ENCODE measurements at places on chromosomes 7 and 10.

DNA sequence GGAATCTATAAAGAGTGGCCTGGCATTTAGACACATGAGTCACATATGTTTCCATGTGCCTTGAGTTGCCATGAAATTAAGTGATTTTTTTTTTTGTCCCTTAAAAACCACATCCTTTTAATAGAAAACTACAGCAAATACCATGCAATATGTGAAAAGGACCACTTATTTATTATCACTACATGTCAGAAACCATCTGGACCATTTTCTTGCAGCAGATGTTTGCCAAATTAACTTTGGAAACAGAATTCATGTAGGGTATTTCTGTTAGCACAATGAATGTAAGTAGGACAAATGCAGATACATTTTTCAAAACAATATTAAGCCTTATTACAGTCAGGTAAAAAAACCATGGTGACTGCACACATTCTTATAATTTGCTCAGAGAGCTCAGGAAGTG, 230.6 kb downstream of the REEP3 start:
- no peak for DNase-seq

DNA sequence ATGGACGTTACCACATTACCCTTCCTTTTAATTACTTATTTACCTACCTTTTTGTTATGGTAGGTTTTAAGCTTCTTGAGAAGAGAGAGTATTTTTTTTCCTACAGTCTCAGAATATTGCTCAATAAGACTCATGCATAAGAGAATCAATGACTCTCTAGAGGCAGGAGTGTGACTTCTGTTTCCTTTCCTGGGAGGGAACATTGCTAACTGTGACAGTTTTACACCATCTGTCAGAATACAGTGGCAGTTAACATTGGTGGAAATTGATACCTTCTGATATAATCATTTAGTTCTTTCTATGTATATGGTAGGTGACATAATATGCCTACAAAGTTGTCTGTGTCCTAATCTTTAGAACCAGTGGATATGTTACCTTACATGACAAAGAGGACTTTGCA, 348.7 kb upstream of the POT1 start:
- no peak for DNase-seq

- DNase-seq: no peak
These were observed 268.3 kb downstream of the ARHGAP12 start for GRCh38 chr10:31660300-31660699.

- DNase-seq: no peak
These were observed 25.2 kb upstream of the OTUD1 start for GRCh38 chr10:23413629-23414089.

GRCh38 chr10:88196291-88196690, 332.9 kb downstream of the PTEN start:
- DNase-seq: no peak

- DNase-seq: no peak
These were observed 201.3 kb downstream of the SLC25A13 start for GRCh38 chr7:96120445-96121225.

GRCh38 chr7:21568762-21569161, 25.9 kb downstream of the DNAH11 start:
- DNase-seq: no peak

- DNase-seq: no peak
These were observed 104.5 kb downstream of the CXCL12 start for GRCh38 chr10:44280226-44281014.

DNA sequence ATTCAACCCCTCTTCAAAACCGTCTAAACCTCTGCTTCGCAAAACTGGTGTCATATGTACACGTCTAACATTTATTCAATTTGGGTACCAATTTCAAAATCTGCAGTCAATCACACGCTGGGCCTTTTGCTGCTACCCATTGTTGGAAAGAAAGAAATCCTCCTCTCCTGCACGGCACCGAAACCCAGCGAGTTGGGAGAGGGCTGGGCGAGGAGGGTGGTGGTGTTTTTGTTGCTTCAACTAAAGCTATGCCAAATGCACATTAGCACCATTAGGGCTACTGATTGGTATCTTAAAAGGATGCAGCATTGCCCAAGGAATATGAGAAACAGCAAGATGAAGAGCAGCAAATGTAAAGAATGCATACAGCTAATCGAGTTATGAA, 7.8 kb downstream of the EBF3 start:
- no peak for DNase-seq

- no peak for DNase-seq
These were observed 168.3 kb downstream of the CPED1 start for GRCh38 chr7:121156825-121157224.

GRCh38 chr7:15561835-15562234, at the start of gene AGMO:
Gene AGMO, minus strand, starts transcription at chr7:15562015.
- DNase-seq: no peak

All from activated CD4-positive, alpha-beta T cell treated with anti-CD3 and anti-CD28 coated beads for 48 hours (primary cell).